ENCODE measurements at places on chromosomes 6 and 20.

- no peak for DNase-seq
These were observed 116.6 kb downstream of the JARID2 start for GRCh38 chr6:15362274-15363160.

- DNase-seq, result no peak
These were observed 181.1 kb downstream of the ERMARD start for GRCh38 chr6:169932491-169932890.

DNA sequence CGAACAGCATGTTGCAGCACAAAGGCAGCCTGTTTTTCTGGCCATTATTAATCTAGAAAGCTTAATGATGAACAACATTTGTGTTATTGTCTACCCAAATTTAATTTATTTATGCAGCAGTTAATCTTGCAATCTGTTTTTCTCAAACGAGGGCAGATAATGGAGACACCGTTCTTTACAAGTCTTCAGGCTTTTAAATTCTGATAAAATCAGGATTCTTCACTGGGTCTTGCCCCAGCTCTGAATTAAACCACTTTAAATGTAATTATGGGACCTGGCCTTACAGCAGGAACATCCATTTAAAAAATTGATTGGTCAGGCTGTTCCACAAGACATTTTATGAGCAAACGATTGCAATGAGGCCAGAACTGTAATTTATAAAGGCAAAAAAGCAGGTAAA is 26.5 kb upstream of the INSM1 start:
- DNase-seq, result no peak

DNA sequence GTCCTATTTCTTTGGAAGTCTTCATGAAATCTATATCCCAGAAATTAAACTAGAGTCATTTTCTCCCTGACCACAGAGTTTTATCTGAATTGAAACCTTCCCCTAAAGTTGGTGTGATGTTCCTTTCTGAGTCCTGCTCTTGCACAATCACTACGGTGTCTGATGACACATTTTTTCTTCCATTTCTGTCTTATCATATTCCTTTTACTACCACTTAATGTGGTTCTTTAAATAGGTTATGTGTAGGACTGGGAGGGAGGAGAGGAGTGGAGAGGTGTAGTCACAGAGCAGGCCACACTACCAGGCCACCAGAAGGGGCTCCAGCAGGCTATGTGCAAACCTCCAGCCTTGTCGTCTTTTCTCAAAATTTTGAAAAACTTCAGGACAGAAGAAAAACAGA is 39.7 kb upstream of the ATXN1 start:
- DNase-seq, result no peak

DNA sequence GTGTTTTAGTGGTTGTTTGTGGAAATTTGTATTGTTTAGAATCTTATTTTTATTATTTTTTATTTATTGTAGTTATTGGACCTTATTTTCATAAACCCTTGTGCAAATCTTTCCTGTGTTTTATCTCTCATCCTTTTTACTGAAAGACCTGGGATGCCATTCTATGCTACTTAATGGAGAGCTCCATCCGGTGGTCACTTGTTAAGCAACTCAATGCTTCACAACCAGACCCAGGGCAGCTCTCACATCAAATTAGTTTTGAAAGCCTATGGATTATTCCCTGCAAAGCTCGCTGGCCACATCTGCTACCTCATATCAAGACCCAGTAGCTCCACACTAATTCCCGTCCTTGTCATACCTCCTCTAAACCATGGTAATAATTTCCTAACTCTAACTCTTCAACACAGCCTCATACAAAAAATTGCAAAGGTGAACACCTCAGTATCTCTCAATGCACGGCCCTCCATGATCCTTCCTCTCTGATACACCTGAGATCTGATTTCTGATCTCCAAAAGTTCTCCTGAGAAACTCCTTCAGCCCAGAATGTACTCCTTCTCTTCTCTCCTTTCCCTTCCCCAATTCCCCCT is 296.6 kb upstream of the MANEA start:
- DNase-seq, result no peak

- no peak for DNase-seq
These were observed 3.6 kb upstream of the PGBD1 start for GRCh38 chr6:28277746-28278145.

- DNase-seq, result no peak
These were observed 2.8 kb downstream of the SOX4 start for GRCh38 chr6:21596145-21596948.

DNA sequence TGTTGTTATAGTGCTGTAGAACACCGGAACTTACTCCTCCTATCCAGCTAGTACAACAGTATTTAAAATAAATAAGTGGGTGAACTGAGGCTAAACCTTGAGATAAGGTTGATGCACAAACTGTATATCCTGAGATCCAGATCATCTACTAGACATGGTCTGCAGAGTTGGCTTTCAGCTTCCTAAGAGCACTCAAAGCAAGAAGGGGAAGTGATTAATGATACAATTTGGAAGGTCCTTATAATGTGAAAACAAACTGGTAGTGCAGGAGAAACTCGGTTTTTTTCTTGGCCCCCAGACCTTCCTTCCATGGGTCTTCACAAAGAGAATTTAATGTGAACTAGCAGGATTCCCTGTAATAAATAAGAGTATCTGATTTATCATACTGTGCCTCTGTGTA is 27.4 kb upstream of the RREB1 start:
- DNase-seq, result no peak

DNA sequence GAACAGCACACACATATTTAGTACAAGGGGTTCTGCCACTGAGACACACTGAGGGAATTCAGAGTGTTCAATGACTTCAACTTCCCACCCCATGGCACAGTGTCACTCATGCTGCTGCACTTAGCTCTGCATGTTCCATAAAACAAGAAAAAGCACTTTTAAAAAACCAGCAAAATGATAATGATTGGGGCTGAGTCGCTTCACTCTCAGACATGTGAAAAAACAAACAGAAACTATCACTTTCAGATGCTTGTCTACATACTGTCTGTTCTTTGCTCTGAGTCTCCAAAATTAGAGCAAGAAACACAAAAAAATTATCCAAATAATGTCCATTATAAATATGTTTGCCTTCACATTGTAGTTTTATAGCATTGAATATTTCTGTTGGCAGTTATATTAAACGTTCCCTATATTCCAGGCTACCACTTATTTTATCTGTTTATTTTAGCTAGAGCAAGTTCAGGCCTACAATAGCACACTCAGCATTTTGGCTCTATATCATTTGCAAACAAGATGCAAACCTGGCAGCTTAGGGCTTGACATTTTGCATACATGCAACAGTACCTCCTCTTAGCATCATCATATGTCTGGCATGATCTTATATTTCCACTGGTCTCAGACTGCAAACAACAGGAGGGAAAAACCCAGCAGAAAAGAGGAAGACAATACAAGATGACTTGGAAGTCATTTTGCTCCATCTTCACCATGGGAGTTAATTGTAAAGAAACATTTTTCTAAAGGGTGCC is 398.8 kb downstream of the HACE1 start:
- no peak for DNase-seq

GRCh38 chr20:50389438-50389807 is 120.8 kb upstream of the PTPN1 start:
- no peak for DNase-seq
